Activated CD8-positive, alpha-beta memory T cell treated with anti-CD3 and anti-CD28 coated beads, Interleukin-2, amount 50 U/mL, for 4 hours (primary cell): ENCODE measurements at places on chromosomes 1 and 21.

DNA sequence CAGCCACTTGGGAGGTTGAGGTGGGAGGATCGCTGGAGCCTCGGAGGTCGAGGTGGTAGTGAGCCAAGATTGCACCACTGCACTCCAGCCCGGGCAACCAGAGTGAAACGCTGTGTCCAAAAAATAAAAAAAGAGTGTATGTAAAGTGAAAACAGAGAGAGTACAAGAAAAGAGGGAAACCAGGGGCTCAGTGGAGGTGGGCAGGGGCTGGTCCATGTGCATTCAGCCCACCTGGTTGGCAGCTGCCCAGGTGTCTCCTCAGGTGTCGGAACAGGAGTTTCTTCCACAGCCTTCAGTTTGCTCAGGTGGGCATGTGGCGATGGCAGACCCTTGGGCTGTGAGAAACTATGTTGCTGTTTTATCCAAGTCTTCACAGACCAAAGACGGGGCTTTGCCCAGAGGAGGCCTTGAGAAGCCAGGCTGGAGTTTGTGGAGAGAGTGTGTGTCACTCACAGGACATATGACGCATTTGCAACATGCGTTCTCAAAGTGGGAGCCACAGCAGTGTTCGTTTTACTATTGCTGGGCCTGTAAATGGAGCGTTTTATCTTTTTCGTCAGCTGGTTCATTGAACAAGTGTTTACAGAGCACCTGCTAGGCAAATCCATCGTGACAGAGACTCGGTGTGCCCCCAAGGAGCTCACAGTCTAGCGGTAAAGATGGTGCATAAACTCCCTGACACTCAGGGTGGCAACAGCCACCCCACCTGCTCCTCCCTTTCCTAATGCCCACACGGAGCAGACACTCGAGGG is 22.4 kb upstream of the SAMD11 start:
- no peak for DNase-seq

GRCh38 chr1:9892563-9893528 is 17.2 kb downstream of the CTNNBIP1 start:
- DNase-seq: no peak

DNA sequence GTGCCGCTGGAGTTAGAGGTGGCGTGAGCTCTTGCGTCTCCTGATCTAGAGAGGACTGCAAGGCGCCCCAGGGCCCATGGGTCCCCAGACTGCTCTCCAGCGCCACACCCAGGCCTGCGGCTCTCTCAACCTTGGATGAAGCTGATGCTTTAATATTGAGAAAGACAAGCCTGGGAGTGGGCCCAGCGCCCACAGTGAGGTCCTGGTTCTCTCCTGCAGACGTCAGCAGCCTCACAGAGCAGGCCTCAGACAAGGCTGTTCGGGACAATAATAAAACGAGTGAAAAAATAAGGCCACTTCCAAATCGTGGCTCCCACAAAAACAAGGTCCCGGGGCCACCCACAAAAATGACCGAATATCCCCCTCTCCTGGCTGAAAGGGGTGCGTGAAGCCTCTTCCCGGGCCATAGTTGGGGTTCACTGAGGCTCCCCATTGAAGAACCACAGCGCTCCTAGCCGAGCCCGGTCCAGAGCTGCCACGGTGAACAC is 6.0 kb upstream of the DNMT3L start:
- DNase-seq: no peak

DNA sequence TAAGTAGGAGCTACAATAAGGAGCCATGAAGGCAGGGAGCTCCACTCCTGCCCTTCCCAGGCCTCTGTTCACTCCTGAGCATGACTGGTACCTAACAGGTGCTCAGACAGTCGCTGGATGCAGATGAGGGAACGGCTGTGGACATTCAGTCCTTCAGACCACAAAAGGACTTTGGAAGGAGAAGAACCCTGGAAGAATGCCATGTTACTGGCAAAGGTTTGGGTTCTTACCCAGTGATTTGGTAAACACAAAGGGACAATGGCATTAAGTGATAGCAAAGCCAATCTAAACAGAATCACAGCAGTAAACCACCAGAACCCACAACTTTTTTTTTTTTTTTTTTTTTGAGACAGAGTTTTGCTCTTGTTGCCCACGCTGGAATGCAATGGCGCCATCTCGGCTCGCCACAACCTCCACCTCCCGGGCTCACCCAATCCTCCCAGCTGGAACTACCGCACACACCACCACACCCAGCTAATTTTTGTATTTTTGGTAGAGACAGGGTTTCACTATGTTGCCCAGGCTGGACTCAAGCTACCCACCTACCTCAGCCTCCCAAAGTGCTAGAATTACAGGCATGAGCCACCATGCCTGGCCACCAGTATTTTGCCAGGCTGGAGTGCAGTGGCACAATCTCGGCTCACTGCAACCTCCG is 7.5 kb upstream of the CBR3 start:
- DNase-seq: no peak

DNA sequence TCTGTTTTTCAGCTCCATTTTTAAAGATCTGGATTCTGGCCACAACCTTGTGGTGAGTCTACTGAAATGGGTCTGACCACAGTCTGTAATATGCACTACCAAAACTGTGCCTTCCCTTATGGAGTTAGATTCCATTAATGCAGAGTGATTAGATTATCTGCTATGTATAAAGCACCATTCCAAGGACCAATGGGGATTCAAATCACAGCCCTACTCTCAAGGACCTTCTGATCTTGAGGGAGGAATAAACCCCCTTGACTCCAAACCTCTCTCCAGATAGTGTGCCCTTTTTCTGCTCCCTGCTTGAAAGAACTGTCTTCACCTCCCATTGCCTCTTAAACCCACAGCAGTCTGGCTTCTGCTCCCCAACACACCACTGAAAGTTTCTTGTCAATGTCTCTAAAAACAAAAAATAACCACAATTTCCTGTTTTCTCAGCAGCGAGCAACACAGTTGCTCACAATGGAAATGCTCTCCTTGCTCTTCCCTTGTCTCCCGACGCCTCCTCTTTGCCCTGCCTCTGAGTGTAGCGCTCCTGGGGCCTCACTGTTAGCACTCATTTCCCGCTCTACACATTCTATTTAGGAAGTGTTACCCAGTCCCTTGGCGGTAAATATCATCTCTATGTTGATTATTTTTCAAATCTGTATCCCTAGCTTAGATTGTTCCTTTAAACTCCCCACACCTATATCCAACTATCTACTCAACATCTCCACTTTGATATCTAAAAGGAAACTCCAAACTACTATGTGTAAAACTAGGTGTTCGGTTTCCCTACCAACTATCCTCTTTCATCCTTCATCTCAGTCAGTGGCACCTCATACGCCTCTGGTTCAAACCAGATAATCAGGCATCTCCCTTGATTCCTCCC is 13.6 kb downstream of the PCNX2 start:
- no peak for DNase-seq

DNA sequence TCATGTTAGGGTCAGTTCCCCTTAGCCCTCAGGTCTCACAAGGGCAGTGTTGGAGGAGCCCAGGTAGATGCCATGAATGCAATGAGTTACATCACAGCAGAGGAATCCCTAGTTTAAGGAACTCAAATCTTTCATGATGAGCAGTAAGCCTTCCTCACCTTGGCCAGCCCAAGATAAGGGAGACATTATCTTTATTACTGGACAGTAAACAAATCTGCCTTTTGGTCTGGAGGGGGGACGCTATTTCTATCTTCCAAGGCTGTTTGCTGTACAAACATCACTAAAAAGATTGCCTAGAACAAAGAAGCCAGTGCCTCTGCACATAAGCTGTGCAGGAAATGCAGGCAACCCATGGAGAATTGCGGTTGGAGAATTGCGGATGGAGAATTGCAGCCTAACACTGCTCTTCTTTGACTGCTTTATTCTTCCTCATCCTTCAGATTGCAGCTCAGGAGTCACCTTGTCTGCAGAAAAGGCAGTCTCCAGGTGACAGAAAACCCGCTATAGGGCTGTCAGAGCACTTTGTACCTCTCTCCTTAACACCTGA is 2.3 kb upstream of the CHI3L1 start:
- DNase-seq: no peak

- DNase-seq: no peak
Observed at GRCh38 chr1:87957331-87957730, 628.7 kb downstream of the LMO4 start.

DNA sequence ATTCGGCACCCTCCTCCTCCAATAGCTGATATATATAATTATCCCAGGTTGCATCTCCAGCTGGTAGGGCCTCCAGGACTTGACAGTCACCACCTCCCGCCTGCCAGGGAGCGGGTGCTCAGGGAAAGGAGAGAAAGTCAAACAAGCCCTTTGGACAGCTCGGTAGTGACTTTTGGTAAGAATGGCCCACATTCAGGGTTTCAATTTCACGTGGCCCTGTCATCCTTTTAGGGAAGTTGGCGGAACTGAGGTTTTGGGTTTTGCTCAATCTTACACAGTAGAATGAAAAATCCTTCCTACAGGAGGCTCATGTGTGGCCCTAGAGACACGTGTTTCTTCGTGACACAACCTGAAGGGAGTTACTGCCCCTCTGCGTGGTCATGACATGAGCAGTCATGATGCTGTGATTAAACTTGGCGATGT is 44.2 kb downstream of the CAPN8 start:
- no peak for DNase-seq

DNA sequence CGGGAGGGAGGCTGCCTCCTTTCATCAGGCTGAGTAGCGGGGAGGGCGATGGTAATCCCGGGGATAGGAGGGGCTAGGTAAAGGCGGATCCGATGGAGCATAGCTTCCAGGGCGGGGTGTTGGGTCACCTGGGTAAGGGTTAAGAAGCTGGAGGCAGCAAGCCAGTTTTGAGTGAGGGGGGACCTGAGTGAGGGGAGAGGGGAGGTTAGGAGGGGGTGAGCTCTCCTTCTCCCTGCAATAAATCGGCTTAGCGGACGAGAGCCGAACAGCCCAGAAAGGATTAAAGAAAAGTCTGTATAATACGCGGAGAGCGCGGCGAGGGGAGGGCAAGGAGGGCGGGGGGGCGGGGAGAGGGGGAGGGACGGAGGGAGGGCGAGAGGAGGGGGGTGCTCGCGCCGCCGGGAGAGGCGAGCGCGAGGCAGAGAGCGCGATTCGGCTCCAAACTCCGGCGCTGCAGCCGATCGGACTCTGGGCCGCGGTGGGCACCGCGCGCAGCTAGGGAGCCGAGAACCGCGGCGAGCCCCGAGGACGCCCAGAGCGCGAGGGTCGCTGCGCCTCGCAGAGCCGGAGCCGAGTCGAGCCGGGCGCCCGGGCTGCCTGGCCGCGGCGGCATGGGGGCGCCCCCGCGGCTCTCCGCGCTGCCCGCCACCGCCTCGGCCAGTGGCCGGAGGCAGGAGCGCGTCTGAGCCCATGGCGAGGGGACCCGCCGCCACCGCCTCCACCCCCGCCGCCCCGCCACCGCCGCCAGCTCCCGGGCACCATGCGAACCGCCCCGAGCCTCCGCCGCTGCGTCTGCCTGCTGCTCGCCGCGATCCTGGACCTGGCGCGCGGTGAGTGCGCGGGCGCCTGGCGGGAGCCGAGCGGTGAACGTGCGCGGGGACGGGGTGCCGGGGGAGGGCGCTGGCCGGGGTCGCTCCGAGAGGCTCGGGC is at the start of gene IGSF21:
Gene IGSF21, plus strand, starts transcription at position 430 of the 930 bp plus-strand sequence. Its CDS starts 331 bp downstream, at position 761.
- DNase-seq: no peak

- no peak for DNase-seq
Observed at GRCh38 chr1:32339363-32339978, 3.4 kb upstream of the MARCKSL1 start.

DNA sequence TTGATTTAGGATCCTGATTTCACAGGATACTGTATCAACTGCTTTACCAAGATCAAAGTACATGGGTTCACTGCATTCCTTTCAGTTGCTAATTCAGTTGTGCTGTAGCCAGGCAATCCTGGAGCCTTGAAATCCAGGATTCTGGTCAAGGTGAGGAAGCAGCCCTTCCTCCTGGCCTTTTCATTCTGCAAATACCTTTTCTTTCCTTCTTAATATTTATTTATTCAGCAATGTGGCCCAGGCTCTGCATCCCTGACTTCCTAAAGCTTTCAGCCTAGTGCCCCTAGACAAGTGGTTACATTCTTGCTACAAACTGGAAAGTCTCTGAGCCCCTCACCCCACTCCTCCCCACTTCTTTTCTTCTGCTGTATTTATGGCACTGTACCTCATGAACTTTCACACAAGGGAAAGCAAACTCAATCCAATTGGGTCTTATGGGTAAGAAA is 16.2 kb downstream of the LRRC8D start:
- no peak for DNase-seq

- DNase-seq: peak; percentile 20
Observed at GRCh38 chr1:74733604-74734484, 892 bp downstream of the TYW3 start.

DNA sequence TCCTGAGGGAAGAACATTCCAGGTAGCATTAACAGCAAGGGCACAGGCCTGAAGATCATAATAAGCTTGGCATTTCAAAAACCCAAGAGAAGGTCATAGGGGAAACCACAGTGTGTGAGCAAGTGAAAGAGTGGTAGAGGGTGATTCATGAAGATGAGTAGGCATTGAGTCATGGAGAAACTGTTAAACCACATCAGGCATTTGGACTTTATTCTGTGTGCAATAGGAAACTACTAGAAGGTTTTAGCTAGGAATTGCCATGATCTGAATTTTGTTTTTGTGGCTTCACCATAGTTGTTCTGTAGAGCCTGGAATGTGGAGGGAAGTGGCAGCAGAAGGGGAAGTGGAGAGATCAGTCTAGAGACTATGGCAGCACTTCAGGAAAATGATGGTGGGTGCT is 359.0 kb upstream of the PTBP2 start:
- no peak for DNase-seq

GRCh38 chr1:165381745-165382505 is 25.4 kb upstream of the LMX1A start:
- no peak for DNase-seq

DNA sequence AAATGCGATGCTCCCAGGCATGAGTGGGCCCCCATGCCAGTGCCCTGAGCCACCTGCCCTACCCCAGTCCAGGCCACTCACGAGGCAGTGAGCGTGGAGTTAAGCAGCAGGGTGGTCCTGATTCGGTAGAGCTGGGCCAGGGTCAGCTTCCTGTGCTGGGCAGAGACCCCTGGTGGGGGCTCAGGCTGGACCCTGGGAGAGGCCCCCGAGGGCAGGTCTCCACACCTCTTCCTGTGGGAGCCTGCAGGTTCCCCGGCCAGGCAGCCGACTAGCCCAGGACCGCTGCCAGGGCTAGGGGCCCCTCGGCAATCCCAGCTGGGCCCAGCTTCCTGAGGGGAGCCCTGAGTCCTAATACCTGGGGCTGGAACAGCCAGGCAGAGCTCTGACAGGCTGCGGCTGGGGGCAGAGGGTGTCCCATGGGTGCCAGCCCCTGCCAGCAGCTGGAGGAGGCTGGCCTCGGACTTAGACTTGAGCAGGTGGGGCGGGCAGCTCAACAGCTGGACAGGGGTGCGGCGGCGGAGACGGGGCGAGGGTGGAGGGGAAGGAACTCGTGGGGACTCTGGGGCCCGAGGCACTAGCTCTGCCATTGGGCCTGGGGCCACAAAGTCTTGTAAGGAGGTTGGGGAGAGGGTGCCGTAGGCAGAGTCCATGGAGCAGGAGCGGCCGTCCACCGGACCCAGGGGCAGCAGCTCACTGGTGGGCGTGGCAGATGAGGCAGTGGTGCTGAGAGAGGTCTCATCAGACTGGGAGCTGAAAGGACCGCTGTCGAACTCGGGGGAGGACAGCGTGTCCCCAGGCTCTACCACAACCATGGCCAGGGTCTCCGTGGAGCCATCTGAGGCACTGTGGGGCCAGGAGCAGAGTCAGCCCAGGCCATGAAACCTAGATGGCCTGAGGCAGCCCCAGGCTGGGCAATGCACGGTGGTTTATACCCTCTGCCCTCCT is 2.0 kb upstream of the TNFRSF25 start:
- DNase-seq: no peak

- DNase-seq: peak; percentile 10
Observed at GRCh38 chr1:53334781-53335180, 6.9 kb upstream of the LRP8 start.

- DNase-seq: no peak
Observed at GRCh38 chr1:57826535-57826934, 402.7 kb upstream of the DAB1 start.
